ENCODE measurements at places on chromosomes 6 and 20.

- DNase-seq, result no peak
Measured at GRCh38 chr6:25124216-25124715, 154.9 kb upstream of the CARMIL1 start.

GRCh38 chr6:141488488-141488887, 644.2 kb upstream of the GJE1 start:
- DNase-seq, result no peak

- no peak for DNase-seq
Measured at GRCh38 chr6:156801712-156802111, 24.5 kb downstream of the ARID1B start.

- no peak for DNase-seq
Measured at GRCh38 chr6:30073489-30074235, 1.9 kb downstream of the RNF39 start.

DNA sequence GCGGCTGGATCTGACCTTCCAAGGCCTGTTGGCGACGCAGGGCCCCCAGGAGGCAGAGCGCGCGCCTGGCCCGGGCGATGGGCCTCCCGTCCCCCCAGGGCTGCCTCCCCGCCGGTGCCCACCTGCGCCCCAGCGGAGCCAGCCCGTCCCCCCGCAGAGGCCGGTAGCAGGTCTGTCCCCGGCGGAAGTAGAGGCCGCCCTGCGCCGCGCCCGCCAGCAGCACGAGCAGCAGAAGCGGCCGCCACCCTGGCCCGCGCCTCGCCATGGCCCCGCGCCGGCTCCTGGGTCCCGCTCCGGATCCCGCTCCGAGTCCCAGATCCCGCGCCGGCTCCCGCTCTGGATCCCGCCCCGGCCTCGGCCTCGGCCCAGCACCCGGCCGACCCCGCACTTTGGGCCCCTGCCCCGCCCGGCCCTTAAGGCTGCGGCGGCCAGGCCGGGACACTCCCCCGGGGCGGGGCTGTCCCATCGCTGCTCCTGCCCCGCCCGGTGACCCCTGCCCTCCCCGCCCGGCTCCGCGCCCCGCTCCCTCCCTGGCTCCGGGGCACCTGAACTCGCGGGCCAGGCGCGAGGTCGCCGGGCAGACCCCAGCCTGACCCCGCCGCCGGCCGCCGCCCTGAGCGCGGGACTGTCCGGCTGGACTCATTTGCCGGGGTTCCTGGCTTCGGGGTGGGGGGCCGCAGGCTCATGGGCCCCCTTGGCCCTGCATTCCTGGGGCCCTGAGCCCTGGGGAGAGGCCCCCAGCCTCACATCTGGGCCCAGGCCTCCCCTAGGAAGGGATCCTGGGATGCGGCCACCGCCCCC, at the start of gene CTSZ:
Gene CTSZ (minus strand): TSS at position 391 of the 801 bp plus-strand sequence. CDS start 126 bp downstream, at position 265.
- no peak for DNase-seq

DNA sequence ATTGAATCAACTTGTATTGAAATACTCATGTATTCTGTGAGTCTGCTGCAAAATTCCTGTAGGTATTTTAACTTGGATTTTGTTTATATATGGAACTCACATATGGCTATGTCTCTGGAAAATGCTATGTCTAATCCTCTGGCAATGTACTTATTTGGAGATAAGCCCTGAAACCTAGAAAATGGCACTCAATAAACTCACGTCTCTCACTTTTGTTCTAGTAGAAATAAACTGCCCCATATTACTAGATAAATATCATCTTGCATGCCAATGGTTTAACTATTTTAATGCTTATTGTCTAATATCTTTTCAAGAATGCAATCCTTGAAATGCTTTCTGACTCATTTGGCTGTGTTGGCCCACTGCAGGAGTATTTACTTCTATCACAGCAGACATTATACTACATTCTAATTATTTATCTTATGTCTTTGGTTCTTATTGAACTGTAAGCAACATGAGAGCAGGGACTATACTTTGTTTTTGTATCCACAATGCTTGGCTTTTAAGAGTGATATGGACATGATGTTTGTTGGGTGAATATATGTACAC, 292.2 kb upstream of the RSPO3 start:
- DNase-seq, result no peak

DNA sequence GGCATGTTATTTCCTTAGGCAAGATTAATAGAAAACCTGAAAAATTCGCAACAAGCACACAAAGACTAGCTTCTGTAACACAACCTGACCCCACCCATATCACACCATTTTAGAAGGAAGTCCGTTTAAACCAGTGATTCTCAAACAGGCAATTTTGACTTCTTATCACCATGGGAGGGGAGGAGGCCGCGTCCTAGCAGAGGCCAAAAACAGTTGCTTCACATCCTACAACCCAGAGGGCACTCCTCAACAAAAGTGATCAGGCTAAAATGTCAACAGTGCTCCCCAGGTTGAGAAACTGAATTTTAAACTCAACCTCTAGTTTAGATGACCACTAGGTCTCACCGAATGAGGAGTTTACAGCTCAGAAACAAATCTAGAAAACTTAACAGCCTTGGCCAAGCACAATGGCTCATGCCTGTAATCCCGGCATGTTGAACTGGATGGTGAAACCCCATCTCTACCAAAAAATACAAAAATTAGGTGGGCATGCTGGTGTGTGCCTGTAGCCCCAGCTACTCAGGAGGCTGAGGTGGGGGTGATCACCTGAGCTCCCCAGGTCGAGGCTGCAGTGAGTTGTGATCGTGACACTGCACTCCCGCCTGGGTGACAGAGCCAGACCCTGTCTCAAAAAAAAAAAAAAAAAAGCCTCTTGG, 3.4 kb downstream of the SNX5 start:
- DNase-seq, result no peak

- DNase-seq, result no peak
Measured at GRCh38 chr20:4665591-4665990, 56.1 kb upstream of the PRND start.

DNA sequence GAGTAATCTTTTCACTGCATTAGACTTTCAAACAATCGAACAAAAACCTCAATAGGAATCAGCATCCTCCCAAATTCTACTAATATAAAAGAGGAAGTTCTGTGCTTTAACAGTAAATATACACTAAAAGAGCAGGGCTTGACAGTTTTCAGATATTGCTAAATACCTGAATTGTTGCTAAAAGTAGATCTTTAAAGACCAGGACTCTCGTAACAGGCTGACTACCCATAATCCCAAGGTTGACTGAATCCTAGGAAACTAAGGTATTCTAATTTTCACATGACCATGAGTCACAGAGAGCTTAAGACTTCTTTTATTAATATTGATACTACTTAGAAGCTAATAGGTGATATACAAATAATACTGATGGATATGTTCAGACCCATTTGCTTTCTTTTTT, 10.1 kb downstream of the CD164 start:
- no peak for DNase-seq

- DNase-seq, result no peak
Measured at GRCh38 chr20:38091441-38092216, 58.1 kb downstream of the RPRD1B start.

Measured in muscle of arm (tissue), 14 donors.